ENCODE measurements at places on chromosomes 2 and 18.

DNA sequence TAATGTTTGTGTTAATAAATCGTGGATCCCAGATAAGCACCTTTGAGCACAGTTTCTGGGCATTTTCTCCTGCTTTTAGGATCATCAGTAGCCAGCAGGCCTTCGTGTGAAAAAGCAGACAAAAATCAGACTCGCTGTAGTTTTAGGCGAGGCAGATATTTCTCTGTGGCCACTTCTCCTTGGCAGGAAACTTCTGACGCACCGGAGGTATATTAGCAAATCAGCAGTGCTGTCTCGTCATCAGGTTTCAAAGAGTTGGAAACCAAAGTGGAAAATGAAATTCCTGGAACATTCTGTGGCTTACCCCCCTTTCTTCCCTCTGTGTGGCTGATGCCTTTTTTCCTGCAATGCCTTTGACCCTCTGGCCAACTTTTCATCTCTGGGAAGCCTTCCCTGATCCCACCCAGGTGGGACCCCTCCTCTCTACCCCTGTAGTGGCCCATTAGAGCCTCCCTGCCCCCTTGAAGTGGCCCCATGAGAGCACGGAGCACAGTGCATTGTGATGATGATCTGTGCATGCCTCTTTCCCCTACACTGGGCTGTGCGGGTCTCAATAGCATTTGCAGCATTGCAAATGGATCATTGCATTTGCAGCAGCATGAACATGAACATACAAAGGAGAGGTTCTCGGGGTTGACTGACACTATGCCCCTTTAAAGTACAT, 93.3 kb downstream of the RNF144A start:
- DNase-seq, result no peak

GRCh38 chr2:204051984-204052556, 115.5 kb downstream of the ICOS start:
- DNase-seq, result no peak

GRCh38 chr2:182098648-182099047, 113.0 kb downstream of the PPP1R1C start:
- DNase-seq, result no peak

GRCh38 chr2:220320326-220320725, 692.9 kb downstream of the SLC4A3 start:
- DNase-seq, result no peak

GRCh38 chr2:72999729-73000725, 71.5 kb downstream of the SFXN5 start:
- no peak for DNase-seq

- no peak for DNase-seq
Measured at GRCh38 chr2:144518748-144519596, 947 bp downstream of the ZEB2 start.

DNA sequence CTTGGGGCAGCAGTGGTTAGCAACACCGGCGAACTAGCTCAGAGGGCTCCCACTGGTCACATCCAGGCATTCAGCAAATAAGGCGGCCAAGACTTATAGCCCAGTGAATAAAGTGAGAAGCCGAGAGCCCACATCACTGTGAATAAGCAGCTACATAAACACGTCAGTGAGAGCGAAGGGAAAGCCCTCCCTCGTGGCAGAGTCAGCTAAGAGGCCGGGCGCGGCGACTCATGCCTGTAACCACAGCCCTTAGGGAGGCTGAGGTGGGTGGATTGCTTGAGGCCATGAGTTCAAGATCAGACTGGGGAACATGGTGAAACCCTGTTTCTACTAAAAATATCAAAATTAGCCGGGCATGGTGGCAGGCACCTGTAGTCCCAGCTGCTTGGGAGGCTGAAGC, 5.2 kb downstream of the D2HGDH start:
- peak; percentile 58 for DNase-seq

GRCh38 chr18:28723506-28723905, 546.6 kb upstream of the CDH2 start:
- no peak for DNase-seq

DNA sequence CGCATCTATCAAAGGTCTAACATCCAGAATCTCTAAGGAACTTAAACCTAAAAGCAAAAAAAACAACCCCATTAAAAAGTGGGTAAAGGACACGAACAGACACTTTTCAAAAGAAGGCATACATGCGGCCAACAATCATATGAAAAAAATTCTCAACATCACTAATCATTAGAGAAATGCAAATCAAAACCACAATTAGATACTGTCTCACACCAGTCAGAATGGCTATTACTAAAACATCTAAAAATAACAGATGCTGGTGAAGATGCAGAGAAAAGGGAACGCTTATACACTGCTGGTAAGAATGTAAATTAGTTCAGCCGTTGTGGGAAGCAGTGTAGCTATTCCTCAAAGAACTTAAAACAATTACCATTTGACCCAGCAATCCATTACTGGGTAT, 38.0 kb downstream of the PPP3R1 start:
- DNase-seq, result no peak

- DNase-seq, result no peak
Measured at GRCh38 chr2:59752512-59752911, 800.9 kb downstream of the BCL11A start.

- DNase-seq, result no peak
Measured at GRCh38 chr2:85073033-85073432, 60.2 kb upstream of the TCF7L1 start.

GRCh38 chr2:230042195-230042594, 26.5 kb downstream of the SLC16A14 start:
- no peak for DNase-seq

GRCh38 chr2:72828840-72829507, 3.1 kb upstream of the EXOC6B start:
- DNase-seq, result no peak

DNA sequence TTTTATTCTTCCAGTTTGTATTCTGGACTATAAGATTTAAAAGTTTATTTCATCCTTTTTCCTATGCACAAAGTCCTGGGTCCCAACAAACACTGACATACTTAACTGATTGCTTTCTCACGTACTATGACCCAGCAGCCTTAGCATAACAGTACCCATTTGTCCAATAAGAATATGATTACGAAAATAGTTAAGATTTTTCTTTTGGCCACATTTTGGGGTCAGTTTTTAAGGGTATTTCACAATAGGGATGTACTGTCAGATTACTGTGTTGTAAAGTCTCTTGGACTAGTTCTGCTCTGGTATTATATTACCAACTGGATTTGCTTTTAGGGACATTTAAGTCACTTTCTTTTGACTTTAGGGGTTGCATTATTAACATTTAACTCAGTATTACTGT, 46.1 kb downstream of the TTC39C start:
- DNase-seq, result no peak

DNA sequence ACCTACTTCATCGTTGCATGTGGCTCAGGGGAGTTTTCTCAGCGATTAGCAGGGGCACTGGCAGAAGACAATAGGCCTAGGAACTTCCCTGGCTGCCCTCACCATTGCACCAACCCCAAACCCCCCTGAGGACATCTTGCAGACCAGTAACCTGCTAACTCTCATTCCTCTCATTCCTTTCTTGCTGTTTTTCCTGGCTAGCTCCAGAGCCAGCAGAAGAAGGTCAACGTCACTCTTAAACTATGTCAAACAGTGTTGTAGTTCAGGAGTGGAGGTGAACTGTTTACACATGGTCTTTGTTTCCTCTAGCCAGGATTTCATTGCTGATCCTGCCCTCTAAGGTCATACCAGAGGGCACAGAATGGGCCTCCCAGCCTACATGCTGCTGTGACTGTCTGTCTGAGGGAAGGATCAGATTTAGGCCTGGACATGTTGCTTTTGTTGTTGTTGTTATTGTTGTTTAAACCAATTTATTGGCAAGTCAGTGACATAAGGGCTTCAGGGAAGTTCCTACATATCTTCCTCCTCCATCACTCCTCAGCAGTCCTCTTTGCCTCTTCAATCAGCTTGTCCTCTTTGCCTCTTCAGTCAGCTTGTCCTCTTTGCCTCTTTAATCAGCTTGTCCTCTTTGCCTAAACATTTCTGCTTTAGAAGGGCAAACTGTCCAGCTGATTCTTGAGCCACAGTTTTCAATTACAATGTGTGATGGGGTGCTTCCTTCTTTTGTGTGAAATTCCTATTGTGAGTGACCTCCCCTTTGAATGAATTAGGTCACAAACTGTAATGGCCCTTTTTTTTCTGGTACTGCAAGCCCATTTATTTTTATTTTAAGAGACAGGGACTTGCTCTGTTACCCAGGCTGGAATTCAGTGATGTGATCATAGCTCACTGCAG, 471.9 kb upstream of the TNP1 start:
- no peak for DNase-seq

DNA sequence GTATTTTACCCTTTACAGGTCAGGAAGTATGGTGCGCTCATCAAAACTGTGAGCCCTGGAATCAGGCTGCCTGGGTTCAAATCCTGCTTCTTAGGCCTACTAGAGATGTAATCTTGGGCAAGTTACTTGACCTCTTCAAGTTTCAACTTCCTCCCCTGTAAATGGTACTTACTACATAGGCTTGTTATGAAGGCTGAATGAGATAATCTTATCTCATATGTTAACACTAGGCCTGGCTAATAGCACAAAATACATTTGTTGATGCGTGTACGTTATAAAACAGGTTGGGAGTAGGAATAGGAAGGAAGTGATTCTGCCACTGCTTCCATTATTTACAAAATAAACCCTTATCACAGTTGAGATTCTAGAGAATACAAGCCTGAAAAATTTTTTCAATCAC, 1.7 kb upstream of the RFTN2 start:
- no peak for DNase-seq

DNA sequence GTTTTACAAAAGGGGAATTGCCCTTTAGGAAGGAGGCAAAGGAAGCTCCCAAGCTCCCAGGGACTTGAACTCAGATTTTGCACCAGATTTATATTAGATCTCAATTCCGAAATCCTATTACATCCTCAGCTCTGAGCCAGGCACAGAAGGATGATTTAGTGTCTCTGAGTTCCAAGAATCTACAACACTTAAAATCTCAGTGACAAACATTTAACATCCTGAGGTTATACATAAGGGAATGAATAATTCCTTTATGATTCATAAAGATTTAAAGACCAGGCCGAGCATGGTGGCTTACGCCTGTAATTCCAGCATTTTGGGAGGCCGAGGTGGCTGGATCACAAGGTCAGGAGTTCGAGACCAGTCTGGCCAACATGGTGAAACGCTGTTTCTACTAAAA, 16.5 kb upstream of the SLC20A1 start:
- no peak for DNase-seq

DNA sequence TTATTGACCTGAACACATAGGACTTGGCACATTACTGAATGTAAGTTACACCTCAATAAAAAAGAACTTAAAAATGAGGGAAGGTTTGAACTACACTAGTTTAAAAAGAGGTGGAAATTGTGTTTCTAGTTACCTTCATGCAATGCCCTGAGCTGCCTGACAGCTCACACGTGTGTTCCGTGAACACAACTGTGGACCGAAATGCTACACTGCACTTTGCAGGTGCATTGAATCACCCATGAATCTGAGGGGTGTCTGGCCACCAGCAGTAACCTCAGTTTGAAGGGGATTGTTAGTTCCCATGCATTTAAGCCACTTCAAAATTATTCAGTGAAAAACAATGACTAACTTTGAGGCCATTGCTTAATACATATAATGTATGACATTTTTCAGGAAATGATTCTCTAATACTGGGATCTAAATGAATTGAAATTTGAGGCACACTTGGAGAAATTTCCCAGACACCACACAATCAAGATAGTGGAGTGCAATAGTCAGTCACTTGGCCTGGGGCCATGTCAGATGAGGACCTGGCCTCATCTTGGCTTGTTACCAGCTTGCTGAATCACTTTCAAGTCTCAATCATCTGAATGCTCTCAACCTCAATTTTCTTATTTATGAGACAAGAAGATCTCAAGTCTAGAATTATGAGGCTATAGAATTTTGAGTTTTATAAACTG, 59.3 kb downstream of the MYL12B start:
- DNase-seq, result no peak

DNA sequence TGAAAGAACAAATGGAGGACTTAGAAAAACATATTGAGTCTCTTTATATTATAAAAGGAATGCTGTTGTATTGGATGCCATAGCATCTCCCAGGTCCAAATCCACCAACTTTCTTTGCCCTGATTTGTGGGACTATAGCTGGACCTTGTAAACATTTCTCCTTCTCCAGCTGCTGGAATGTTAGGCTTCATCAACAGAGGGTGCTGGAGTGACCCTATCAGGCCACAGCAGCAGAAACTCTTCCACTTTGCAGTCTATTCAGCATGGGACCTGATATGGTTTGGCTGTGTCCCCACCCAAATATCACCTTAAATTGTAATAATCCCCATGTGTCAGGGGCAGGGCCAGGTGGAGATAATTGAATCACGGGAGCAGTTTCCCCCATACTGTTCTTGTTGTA, 138.4 kb upstream of the ARL4C start:
- no peak for DNase-seq

DNA sequence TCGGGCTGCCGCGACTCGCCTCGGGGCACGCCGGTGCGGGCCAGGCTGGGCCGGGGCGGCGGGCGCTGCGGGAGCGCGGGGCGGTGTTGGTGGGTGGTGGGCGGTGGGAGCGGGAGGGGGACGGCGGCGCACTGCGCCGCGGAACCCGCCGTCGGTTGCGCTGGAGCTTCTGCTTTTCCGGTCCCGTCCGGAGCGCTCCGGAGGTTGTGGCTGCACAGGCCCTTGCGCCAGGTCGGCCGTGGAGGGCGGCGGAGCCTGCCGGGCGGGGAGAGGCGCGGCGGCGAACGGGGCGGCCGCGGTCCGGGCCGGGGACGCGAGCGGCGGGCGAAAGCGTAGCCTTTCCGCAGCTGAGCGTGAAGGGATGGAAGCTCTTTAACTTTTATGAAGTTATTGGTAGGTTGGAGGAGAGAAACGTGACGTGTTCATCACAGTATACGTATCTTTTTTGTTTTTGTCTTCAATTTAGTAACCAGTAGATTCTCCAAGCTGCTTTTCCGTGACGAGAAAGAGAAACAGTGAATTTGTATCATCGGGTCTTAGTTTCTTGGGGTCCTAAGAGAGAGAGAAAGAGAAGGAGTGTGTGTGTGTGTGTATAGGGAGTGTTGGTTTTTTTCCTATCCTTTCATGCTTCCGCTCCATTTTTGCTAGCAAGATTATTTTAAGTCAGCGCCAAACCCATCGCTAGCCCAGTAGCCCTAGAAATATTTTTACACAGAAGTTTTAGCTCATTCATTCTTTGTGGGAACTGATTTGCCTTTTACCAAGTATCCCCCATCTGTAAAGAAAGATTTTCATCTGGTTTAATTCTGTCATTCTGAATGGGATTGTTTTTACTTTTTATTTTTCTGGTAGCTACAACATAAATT, 535 bp downstream of the ATG4B start:
- DNase-seq, result peak; percentile 58

- no peak for DNase-seq
Measured at GRCh38 chr2:56318147-56318546, 134.4 kb downstream of the CCDC85A start.

DNA sequence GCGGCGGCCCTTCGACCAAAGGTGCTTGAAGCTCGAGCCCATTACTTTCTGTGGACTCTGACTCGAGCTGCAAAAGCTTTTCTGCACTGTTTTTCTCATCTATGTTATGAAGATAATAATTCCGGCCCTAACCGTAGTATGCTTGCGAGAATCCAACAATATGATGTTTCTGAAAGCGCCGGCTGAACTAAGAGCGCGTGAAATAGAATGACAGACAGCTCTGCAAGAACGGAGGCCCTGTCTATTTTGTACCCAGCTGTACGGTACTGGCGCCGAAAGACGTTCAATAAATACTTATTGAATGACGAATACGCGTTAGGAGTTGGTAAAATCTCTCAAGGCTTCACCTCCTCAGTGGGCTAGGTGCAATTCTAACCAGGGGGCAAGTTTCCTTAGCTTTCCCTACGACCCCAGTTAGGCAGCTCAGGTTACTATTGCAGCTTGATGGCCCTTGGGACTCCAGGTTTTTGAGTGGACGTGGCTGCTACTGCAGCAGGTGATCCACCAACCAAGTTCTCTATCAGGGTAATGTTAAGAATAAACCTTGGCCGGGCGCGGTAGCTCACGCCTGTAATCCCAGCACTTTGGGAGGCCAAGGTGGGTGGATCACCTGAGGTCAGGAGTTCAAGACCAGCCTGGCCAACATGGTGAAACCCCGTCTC, 570 bp downstream of the SCRN3 start:
- no peak for DNase-seq
